Right ventricle myocardium superior (tissue), 1 donor: ENCODE measurements at places on chromosomes 11 and 22.

DNA sequence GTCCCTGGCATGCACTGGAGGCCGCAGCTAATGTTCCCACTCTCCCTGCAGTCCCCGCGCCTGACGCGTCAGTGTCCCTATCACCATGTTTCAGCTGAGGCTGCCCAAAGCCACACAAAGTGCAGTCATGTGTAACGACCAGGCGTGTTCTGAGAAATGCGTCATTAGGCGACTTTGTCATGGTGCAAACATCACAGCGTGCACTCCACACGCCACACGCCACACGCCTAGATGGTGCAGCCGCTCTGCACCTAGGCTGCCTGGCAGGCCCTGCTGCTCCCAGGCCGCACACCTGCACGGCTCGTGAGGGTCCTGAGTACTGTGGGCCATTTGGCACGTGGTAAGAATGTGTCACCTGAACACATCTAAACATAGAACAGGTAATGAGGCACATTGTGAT lies 2.4 kb downstream of the CRELD2 start:
- no peak for DNase-seq

- no peak for DNase-seq
Observed at GRCh38 chr11:8533332-8533731, 60.7 kb downstream of the STK33 start.

DNA sequence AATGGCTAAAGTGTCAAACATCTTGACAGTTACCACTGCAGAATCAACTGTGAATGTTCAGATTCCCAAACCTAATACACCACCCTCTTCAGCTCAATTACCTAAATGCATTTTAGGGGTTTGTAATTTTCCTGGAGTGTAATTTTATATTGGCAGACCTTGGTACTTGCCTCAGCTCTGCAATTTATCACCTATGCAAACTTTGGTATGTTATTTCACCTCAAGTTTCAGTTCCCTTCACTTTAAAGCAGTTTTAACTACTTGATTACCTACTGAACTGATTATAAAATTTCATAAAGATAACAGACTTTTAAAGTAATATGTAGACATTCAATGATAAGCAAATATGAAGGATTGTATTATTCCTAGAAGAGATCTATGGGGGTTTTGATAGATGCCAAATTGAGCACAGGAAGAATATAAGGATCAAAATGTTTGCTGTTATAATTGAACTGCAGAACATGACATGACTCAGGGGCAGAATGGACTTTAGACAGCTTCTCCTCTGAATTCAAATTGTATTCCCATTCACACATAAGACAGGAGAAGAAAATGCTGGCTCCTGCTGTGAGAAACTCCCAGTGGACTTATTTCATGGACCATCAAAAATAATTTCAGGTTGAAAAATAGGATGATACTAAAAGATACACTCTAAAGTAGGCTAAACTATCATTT lies 491.5 kb upstream of the LUZP2 start:
- no peak for DNase-seq

DNA sequence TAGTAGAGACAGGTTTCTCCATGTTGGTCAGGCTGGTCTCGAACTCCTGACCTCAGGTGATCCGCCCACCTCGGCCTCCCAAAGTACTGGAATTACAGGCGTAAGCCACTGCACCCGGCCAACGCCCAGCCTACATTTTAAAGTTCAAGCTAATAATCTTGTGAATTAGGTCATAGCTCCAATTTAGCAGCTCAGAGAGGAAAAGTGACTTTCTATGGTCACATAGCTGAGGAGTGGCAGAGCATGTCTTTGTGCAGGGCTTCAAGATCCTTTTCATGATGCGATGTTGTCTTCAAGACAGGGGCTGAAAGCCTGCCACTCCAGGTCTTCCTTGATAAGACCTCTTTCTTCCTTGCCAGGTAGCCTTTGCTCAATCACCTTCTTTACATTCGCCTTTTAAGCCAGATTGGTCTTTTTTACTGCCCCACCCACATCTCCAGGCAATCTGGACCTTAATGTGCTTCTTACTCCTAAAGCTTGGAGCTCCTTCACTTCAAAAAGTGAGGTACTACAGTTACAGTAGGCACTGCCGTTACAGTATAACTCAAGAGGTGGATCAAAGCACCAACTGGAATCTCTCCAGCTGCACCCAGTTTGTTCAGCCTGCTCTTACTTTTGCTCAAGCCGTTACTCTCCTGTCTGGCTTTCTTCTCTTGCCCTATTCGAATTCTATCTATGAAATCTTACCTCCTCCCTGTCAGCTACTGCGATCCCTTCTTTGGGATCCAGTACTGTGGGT lies 18.2 kb downstream of the YWHAH start:
- no peak for DNase-seq

DNA sequence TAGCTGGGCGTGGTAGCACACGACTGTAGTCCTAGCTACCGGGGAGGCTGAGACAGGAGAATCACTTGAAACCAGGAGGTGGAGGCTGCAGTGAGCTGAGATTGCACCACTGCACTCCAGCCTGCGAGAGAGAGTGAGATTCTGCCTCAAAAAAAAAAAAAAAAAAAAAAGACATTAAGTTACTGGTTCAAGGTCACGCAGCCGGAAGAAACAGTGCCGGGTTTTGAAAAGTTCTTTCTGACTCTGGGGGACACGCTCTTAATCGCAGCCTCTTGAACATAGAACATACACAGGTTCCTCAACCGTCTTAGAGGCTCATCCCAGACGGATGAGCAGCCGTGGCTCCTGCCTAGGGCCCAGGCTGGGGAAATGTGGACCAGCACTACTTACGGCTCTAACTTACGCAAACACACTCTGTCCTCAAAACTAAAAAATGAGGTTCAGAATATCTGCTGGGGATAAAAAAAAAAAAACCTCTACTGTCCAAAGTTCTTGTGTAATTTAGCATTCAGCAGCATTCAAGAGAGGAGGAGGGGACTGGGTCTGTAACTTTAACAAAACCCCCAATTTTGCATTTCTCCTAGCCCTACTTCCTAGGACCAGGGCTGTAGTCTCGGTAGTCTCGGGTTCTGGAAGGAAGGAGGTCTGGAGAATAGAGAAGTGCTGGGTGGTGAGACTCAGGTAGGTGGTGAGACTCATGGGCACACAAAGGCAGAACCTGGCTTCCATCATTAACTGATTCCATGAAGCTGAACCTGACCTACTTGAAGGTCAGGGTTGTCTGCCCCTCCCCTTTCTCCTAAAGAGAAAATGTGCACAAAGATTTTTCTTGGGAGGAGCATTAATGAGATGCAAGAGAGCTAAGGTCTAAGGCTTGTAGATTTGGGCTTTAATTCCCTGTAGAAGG lies 6.0 kb downstream of the SPTBN2 start:
- no peak for DNase-seq

DNA sequence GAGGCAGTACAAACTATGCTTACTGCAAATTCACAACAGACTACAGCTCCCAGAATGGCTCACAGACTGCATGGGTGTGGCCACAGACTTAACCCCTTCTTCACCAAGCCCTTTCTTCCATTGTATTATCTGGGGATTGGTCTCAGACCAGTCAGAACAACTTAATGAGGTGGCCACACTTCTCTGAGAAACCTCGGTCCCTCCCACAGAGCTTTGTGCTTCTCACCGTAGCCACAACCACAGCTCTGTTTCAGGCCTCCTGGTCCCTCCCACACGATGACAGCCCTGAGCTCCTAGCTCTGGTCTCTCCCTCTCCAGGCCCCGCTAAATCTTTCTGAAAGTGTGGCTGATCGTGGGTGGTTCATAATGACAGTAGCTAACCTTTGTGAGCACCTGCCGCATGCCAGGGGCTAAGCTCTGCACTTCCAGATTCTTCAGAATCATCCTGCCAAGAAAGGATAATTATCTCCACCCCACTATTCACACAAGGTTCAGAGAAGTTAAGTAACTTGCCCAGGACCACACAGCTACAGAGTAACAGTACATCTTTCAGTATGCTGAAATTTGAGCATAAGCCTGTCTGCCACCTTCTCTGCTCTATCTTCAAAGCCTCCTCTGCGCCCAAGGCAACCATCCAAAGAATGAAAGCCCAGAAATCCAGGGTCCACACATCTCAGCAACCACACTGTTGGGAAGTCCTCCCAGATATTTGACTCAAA lies 5.4 kb downstream of the PDE2A start:
- no peak for DNase-seq

DNA sequence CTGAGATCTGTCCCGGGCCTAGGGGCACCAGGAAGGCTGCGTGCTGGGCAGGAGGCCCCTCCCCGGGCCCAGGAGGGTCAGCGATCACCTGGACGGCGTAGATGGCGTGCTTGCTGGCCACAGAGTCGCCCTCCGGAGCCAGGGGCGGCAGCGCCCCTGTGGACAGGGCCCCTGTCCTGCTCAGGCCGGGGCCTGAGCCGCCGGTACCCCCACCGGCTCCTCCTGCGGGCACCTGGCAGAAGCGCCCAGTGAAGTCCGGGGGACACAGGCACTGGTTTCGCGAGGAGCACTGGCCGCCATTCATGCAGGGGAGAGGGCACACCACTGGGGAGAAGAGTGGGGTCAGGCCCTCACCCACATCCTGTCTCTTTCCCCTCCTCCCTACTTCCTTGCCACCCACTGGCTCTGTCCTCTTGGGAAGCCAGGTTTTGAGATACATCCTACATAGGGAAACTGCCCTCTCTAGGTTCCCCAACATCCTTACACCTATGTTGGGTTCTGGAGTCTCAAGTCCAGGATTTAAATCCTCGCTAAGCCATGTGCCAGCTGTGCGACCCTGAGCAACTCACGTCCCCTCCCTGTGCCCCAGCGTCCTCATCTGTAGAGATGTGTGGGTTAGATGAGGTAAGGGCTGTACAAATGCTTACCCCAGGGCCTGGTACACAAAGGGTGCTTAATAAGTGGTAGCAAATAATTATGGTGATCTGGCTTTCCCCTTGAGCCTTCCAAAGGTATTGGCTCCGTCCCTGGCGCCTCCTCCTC lies 3.9 kb downstream of the LTBP3 start:
- DNase-seq: no peak

- no peak for DNase-seq
Observed at GRCh38 chr11:131609921-131610320, 239.5 kb downstream of the NTM start.
